ENCODE measurements at places on chromosomes 5 and 9.

- no peak for DNase-seq
Measured at GRCh38 chr9:89106224-89106851, 72.3 kb downstream of the SHC3 start.

DNA sequence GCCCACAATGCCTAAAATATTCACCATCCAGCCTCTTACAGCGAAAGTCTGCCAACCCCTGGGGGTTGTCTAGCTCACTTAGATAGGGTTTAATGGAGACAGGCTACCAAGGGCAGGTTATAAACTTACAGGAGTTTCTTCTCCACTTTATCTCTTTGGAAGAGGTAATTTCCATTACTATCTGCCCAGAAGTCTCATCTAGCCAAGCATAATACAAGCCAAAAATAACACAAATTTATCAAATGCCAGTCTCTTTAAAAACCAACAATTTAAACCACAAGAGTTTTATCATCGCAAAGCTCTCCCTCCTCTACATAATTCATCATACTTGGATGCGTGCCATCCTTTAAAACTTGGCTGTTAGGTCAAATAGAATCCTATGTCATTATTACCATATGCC, 6.2 kb downstream of the RBM22 start:
- DNase-seq: no peak

- DNase-seq: no peak
Measured at GRCh38 chr5:127957183-127957582, 126.4 kb upstream of the SLC12A2 start.

DNA sequence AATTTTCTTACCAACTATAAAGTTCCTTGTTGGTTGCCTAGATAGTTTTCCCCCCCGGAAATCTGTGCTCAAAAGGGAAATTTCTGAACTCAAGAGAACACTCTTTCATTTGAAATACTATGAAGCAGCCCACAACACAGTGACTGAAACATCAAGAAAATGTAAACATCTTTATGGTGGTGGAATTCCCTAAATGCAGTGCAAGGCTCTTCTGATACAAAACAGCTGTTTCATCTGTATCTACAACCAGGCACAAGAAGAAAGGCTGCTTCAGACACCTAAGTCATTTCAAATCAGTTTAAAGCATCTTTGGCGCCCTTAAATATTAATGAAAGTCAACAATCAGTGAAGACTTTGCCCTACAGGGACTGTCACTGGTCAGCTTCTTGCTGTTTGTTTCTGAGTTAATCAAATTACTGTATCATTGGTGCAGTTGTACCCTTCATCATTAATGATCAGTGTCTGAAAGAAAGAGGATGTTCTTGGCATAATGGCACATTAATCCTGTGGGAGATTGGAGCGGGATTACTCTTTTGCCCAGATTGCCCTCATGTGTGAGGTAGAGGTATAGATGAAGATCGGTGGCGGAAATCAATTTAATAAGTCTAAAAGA, 947.0 kb downstream of the NR2F1-AS1 start:
- no peak for DNase-seq

GRCh38 chr5:190366-191035, 794 bp upstream of the LRRC14B start:
- no peak for DNase-seq

- DNase-seq: no peak
Measured at GRCh38 chr5:132526974-132527564, 16.3 kb downstream of the IL5 start.

DNA sequence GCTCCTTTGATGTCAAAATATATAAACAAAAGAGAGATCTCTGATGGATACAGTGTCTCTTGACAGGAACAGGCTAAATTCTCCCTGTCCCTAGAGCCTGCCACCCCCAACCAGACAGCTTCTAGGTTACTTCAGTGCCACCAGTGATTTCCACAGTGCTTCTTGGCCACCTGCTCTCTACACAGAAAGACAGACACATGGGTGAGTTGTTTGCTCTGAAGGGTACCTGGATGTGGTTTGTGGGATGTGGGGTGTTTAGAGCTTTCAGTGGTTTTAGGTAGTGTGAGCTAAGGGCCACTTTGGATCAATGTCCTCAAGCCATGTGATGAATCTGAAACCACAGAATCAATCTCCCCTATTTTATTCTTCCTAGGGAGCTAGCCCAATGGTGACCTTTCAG, 125.4 kb downstream of the ANKRD18B start:
- DNase-seq: no peak

DNA sequence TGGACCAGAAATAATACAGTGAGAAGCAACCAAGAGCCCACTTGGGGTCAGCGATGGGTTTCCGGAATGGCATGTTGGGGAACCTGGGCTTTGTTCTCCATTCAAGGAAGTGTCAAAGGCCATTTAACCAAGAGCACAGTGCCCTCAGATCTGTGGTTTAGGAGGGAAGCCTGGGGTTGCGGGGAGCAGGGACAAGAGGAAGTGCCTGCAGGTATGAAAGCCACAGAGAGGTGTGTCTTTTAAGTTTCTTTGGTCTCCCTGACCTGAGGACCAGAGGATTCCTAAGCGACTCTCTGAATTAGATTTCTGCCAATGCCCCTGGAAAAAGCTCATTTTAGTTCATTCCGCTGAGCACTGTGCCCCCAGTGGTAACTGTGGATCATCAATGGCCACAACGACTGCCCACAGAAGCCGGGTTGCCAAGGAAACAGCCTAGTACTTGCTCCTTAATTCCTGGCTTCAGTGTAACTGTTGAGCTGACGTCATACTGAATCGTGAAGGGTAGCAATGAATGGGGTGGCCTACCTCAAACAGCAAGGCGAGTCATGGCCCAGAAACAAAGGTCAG, 107.3 kb upstream of the SPIN1 start:
- no peak for DNase-seq

- no peak for DNase-seq
Measured at GRCh38 chr9:133643978-133644760, 8.0 kb downstream of the DBH start.

All from activated T-helper 1 cell treated with anti-CD3 and anti-CD28 coated beads, Interleukin-2, amount 50 U/mL, for 16 hours (primary cell).